Nephron progenitor cell (in vitro differentiated cells): ENCODE measurements at places on chromosomes 2 and 18.
A peak's percentile ranks its signal among the peaks of the same experiment; 100 is the strongest.

- DNase-seq, result no peak
These were observed 115.7 kb upstream of the MMADHC start for GRCh38 chr2:149703281-149703680.

- no peak for DNase-seq
These were observed 7.7 kb upstream of the EHD3 start for GRCh38 chr2:31226266-31226665.

- DNase-seq, result no peak
These were observed 174.8 kb downstream of the TWIST2 start for GRCh38 chr2:239022437-239023260.

DNA sequence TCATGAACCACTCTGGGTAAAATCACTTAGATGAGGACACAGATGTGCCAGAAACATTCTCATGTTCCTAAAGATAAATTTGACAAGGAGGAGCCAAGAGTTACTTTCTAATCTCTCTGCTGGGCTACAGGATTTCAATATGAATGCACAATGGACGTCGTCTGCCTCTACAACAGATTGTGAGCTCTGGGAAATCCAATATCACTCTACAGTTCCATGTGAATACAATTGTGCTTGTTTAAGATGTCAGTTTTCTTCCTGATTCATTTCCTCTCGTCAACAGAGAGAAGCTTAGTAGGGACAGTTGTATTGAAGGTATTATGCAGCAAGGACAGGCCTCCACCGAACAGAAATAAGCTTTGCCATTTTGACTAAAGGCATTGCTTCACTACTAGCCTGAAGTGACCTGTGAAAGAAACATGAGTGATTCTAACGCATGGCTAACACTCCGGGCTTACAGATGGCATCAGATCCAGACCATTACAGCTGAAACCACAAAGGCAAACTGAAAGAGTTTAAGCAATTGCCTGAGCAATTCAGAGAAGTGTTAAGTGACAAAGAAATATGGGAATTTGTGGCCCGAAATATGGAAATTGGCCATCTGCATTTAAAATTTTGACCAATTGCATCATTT is 1591.5 kb downstream of the LRP1B start:
- no peak for DNase-seq

DNA sequence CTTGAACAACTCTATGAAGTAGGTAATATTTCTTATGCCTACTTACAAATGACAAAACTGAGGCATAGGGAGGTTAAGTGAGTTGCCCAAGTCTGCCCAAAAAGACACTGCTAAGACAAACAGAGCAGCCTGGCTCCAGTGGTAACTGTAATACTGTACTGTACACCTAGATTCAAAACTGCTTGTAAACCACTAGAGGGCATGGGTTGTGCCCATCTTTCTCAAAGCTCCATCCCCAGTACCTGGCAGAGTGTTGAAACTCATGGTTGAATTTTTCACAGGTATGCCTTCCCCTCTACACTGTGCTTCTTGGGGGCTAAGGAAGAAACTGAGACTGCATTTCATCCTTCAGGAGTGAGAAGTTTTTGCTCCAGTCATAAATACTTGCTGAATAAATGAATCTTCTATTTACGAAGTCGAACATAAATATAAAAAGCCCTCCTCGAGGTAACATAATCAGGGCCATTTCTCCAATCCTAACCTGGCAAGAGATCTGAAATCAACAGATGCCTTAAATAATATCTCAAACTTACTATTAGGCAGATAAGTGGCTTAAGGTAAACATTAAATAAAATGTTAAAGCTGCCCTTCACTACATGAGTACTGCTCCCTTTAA is 2.0 kb downstream of the PPP4R1 start:
- peak; percentile 3 for DNase-seq

DNA sequence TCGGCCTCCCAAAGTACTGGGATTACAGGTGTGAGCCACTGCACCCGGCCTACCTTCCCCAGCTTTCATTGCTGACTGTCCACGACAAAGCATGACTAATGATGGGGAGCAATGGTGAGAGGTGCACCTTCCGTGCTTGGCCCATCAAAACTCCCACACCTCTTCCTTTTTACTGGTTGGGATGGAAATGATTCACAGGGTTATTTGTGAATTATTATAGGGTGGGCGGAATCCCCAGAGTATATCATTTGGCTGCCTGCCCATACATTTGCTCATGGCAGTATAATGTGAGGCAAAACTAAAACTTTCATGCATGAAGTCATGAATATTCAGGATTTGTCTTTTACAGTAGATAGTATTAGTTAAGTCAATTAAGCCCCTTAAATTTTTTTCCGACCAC is 334.2 kb upstream of the NETO1 start:
- DNase-seq, result no peak

- no peak for DNase-seq
These were observed 472.3 kb downstream of the TNS1 start for GRCh38 chr2:217530392-217531090.

DNA sequence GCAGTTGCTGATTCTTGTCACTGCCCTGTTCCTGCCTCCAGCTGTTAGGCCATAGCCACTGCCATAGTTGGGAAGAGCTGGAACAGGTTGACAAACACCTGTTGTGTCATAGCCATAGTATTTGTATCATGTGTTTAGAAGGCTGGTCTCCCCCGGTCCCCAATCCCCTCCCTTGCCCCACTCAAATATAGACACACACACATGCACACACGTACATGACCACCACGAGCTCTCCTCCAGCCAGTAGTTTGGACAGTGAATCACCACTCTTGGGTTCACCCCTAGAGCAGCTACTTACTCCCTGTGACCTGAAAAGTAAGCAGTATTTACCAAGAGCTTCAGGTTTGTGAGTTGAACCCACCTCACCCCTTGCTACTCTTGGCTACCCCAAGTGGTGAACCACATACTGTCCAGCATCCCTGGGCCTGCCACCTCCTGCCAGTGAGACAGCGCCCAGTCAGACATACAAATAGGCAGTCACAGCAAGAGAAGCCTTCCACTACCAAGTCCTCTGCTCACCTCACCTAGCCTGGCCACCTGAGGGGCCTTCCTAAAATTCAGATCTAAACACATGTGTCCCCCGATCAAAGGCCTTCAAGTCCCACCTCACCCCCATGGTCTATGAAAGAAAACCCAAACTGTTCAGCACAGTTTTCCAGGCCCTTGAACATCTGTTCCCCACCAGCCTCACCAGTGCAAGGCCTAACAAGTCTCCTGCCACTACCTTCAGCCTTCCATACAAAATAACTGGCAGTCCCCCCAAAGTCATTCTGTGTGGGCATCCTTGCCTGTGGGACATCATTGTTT is 7.1 kb downstream of the PCBP1 start:
- no peak for DNase-seq

GRCh38 chr2:19993731-19994130 is 3.8 kb upstream of the WDR35 start:
- DNase-seq, result no peak

DNA sequence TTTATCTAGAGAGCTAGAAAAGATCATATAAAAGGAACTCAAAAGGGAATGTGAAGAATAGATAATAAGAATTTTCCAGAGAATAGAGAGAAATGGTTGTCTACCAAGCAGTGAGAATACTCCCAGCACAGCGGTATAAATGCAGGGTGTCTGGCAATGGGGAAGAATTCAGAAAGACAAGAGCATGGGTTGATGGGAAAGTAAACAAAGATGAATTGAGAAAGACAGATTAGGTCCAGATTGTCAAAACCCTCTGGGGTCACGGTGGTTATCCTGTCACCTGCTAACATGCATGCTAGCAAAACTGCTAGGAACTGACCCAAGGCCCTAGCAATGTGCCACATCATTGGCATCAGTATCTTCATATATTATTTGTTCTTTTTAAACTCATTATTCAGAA is 30.8 kb upstream of the C1D start:
- DNase-seq, result no peak

DNA sequence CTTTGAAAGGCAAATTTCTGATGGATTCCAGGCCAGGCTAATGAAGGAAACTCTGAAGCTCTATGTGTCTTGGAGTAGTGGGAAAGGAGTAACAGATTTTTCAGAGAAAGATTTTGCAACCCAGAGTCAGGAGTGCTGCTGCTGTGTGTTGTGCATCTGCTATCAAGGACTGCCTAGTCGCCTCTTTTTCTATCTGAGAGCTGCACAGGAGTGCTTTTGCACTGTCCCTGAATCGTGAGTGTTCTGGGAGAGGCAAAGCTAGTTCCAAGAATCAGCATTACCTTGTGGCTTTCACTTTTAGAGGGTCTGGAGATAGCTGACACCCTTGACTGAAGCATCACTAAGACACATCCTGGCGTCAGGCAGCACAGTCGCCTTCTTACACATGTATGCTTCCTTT is 336.4 kb downstream of the PARD3B start:
- no peak for DNase-seq

DNA sequence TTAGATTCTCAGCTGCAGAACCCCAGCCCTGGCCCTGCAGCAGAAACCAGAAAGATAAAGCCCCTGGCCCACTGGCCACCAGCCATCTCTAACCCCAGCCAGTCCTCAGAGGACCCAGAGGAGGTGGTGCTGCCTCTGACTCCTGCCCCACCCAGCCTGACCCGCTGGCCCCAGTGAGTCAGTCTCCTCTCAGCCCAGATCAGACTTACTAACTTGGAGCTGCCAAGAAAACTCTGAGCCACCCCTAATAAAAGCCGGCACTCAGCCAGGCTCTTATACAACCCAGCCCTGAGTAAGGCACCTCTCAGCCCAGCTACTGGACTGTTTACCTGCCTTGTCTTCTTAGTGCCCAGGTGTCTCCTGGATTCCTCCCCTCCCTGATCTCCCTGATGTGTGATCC is 2.0 kb downstream of the SLC14A2 start:
- no peak for DNase-seq

DNA sequence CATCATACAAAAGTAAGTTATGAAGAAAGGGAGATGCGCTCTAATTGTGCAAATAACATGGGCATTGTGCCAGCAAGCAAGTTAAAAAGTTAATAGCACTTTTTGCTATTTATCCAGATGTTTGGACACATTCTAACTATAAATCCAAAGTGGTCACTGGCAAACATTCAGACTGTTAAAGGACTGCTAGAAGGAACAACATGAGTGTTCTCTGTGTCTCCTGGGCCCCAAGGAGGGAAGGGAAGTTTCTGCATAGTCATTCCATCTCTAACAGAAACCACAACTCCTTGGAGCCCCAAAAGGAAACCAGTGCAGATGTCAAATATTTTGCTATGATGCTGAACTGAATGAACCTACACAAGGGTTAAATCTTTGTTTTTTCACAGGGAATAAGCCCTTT is 213.3 kb upstream of the HNRNPA3 start:
- no peak for DNase-seq

DNA sequence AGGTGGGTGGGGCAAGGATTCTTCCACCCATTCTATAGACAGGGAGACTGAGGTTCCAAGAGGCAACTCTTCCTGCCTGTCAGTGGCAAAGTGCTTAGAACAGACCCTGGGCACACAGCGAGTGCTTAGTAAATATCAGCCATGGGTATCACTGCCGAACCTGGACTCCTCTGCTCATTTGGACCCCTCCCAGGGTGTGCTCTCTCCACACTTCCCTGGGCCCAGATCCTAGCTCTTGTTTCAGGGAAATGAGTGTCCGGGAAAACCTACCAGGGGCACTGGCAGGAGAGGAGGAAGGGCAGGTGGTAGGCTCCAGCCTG is 136.3 kb downstream of the CYP26B1 start:
- no peak for DNase-seq

GRCh38 chr2:20196053-20196656 is 28.8 kb downstream of the SDC1 start:
- DNase-seq, result no peak

DNA sequence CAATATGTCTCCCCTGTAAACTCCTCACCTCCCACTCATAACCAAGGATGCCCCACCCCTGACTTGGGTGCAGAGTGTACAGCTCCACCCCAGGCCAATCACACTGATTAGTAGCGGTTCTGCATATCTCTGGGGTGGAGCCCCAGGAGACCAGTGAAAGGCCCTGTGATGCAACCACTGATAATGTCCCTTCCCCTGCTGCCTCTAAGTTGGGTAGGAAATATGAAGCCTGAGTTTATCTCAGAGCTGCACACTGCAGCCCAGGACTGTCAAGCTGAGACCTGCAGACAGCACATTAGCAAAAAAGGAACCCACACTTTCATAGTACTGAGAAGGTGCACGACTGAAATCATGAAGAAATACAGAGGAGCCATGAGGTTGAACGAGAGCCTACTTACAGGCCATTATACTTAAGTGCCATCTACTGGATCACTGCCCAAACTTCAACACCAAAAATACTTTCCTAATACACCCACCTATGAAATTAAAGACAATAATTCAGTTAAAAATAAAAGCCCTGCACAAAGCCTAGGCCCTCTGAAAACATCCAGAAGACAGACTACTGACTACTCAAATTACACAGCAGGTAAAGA is 455.4 kb upstream of the LRRTM4 start:
- no peak for DNase-seq

GRCh38 chr2:96409081-96409819 is 73.7 kb downstream of the NCAPH start:
- no peak for DNase-seq

- DNase-seq, result no peak
These were observed 62.7 kb downstream of the ASB1 start for GRCh38 chr2:238489431-238489830.

DNA sequence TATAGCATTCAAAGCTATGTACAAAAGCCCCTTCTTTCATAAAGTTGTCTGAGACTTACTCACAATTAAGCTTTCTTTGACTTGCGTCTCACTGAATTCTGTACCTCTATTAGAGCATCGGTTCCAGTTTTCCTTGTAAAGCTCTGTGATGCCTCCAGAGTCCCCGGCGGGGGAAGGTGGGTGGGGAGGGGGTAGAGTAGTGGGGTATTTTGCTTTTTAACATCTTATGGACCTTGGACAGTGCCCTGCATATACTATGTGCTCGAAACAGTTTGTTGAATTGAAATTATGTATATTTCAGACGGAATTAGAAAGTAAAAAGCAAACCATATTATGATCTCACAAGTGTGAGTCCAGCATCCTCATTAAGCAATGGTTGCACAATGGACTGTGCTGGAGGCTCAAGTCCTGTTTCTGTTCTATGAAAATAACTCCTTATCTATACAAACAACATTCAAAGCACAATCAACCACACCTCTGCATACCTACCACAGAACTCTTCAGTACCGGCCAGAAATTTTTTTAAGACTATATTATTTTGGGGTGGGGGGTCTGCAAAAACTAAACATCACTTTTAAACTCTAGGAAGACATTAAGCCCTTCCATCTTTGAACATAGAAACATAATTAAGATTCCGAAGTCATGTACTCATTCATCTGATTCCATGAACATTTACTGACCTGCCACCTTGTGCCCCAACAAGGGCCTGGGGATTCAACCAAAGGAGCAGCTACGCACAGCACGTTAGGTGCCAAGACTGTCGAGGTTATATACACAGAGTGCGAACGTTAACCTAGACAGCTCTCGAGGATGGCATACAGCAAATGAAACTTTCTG is 908 bp downstream of the STAT1 start:
- DNase-seq, result no peak

GRCh38 chr2:166612214-166612613 is 118.2 kb upstream of the SCN7A start:
- DNase-seq, result no peak
